HS-5 (cell line): ENCODE measurements at places on chromosomes 7 and 10.

DNA sequence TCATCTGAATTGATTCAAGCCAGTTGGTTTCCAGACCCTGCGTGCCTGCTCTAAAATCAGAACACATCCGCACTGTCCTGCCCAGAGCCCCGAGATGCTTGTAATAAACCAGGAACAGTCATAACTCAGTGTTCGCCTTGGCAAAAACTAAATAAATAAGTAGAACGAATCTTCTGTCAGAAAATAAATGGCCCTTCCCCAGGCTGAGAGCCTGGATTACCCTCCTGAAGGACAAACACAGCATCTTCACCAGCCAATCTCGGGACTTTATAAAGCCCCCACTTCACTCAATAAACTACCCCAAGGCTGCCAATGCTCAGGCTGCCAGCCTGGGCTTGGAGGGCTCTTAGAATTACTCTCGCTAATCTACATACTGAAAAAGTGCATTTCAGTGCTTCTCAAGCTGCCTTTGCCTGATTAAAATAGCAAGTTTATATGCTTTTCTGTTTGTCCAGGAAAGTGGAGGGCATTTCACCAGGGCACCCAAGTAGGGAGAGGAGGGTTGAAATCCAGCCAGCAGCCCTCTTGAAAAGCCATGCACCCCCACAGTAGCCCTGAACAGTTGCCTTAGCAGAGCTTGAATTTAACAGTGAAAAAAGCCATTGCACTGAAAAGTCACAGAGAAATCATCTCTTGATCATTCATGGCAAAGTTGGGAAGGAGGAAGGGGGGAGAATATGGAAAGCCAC lies 136.6 kb downstream of the CALN1 start:
- DNase-seq: no peak

DNA sequence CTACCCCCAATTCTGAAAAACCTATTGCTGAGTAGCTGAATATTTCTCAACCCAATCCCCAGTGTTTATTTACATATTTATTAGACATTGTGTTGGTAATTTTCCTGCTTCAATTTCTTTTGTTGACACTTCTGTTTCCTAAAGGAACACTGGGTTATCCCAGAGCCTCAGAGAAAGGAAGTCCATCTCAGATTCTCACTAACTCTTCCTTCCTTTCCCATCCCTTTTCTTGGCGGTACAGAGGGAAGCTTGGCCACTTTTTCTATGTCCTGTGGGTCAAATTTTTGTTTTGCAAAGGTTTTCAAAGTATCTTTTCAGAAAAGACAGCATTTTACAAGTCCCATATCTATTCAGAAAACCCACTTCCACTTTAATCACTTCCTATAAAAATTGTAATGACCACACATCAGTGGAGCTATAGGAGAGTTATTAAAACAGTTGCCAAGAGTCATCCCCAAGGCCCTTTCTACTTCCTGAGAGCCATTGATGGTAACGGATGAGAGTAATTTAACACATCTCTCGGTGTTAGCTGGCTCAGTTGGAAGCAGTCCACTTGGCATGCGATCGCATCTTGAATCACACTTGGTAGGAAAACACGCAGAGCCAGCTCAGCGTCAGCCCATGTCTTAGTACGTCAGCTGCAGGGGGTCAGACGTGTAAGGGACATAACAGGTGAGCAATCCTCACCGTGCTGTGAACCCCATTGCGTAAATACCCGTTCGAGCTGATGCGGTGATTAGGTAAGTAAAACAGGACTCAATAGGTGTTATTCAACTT lies 231.1 kb upstream of the ADARB2 start:
- no peak for DNase-seq

- DNase-seq: no peak
Measured at GRCh38 chr7:159088016-159088865, 56.4 kb downstream of the VIPR2 start.

DNA sequence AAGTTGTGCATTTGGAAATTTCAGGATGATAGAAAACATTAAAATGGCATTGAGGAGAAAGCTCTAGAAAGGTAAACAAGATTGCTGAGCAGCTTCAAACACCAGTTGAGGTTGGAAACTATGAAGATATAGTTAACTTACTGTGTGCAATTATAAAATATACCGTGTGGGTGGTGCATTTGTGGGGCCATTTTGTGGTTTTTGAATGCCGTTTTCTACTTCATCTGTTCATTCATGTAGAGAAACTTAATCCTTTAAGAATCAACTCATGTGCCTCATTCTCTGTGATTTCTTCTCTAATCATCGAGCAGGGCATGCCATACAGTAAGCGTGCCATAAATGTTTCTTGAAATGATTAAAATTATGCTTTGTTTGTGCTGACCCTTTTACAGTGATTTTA lies 232.8 kb upstream of the TEX47 start:
- no peak for DNase-seq

DNA sequence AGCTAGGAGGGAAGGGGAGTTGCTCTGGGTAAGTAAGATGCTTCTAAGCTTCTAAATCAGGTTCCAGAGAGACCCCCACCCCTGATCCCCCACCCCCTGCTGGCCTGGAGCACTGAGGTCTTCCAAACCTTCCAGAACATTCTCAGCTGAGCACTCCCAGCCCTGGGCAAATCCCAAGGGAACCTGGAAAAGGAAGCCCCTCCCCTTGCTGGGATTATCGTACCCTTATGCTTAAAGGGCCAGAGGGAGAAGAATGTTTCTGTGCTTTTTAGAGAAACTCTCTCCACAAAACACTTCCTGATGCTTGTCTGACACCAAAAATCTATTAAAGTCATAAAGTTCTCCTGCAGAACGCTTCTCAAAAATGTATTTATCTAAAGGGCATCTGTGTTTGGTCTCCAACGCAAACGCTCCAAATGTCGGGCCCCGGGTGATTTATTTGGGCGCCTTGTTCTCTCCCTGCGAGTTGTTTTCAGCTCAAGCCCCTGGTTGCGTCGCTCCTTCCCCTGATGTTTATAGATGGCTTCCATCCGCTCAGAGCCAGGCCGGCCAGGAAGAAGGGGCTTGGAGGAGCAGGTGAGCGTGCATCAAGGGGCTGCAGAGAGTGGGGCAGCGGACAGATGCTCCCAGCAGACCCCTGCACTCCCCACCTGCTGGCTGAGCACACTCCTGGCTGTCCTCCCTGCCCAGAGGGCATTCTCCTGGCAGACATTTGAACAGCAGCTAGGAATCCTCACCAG lies 8.2 kb upstream of the RET start:
- no peak for DNase-seq
